GM23338 (cell line): ENCODE measurements at places on chromosomes 1 and 21.

DNA sequence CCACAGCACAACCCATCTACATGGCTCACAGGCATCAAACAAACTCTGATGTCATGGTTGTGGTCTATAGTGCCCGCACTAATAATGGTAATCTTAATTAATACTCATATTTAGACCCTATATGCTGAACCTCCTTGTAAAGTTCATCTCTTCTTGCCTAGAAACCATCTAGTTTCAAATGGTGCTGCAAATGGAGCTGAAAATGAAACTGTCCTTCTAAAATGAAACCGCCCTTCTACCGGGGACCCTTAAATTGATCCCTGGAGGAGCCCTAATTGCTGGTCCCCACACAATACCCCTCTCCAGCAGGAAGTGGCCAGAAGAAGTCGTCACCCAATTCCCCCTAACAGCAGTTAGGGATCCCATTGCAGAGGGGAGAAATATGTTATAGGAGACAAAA, 612.6 kb downstream of the MRPL39 start:
- DNase-seq = no peak

DNA sequence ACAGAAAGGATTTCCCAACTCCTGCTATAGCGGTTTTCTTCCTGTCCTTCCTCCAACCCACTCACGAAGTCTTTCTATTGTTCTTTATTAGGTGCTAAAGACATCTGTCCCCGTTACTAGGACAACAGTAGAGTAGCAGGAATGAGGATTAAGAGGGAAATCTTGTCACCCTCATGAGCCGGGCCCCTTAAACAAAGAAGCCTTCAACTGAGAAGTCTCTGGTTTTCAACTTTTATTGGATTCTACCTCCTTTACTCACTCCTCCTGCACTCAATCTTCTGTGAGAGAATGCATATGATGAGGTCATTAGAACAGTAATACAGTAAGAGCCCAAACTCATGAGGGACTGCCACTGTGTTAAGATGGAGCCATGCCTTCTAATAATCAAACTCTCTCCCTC, 206.3 kb downstream of the OMA1 start:
- no peak for DNase-seq

DNA sequence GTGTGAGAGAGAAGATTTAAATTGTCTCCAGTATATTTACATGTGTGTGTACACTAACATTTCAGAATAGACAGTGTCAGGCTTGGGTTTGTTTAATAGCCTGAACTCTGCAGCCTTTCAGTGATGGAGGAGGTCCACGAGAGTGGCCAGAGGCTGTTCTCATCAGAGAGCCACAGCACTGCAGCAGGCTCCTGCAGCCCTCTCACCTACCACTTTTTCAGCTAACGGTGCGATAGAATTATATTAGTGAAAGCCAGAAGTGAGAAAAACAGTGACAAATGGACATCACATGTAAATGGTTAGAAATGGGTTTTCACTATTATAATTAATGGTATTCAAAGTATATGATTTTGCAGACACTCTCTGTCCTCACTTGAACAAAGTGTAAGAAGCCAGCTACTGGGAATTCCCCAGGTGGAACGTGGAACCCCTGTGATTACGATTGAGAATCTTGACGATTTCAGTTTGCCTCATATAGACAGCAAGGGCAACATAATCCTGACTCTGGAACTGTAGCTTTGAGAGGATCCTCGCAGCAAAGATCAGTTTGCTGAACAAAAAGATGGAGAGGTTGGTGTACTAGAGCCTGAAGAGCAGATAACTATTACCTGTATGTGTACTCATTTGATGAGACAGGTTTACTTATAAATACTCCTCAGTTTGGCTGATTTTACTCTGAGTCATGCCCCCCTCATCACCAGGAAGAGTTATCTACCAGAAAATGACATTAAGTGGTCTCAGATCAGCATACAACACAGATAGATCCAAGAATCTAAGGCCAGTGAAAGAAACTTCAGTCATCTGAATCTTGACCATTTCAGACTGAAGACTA, 31.4 kb downstream of the IFI16 start:
- DNase-seq = no peak

GRCh38 chr1:225461533-225462428, 33.9 kb upstream of the LBR start:
- DNase-seq = no peak

GRCh38 chr1:178912597-178912996, 41.7 kb upstream of the ANGPTL1 start:
- no peak for DNase-seq

DNA sequence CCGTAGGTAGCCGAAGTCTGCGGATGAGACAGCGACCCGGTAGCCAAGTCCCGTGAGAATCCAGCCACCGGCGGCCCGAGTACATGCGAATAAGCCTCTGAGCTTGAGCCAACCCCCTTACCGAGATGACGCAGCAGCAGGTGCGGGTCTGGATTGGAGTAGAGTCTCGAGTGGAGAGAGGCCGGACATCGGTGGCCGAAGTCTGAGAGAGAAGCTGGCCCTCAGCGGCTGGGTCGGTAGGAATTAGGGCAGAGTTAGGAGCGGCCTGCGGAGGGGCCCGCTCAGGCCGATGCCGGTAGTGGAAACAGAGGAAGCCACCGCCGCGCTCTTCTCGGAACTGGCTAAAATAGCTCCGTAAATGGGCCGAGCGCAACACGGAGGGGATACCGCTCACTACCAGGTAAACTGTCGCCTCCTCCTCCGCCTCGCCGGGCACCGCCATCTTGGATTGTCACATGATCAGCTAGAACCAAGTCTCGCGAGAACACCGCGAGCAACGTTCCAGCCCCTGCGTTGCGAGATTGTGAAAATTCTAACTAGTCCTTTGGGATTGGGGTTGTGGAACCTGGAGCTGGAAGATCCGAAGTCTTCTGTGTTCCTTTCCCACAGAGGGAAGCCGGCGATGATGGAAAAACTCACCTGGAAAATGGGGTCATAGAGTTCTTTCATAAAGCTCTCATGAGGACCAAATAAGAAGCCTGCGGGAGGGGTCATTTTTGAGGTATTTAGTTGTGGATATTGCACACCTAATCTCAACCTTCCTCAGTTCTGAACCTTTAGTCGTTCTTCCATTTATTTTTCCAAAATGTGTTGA, at the start of gene GPATCH3:
GPATCH3 (minus strand) TSS at position 467 of the 814 bp plus-strand sequence; CDS start at position 442, 25 bp downstream.
- peak; percentile 98 for DNase-seq

DNA sequence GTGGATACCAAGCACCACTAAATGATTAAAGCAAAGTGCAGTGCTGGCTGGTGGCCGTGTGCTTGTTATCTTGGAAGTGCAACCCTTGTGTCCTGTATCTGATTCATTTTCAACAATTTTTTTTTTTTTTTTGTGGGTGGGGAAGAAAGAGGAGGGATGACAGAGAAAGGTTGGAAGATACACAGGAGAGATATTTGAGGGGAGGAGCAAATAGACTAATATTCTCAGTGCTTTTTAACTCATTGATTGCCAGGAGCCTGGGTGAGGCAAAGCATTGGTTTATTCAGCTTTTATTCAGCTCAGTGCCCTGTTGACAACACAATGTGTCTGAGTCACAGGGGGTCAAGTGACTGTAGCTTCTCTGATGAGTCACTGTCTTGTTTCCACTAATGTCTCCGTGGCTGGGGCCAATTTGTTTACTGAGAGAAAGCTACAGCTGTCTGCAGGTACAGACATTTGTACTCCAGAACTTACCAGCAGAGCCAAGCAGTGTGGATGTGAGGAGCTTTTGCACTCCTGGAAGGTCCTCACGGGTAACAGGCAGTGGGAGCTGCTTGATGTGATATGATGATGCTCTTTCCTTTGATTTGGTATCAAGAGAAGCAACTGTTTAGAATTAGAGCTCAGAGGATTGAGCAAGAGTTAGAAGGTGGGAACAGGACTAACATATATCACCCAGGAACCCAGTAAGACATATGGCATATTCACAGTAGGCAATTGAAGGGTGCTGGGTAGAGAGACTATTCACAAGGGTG, 23.6 kb upstream of the DNM3 start:
- peak; percentile 22 for DNase-seq
